ENCODE measurements at places on chromosomes 2 and 18.

GRCh38 chr2:29159125-29159524 is 43.9 kb downstream of the CLIP4 start:
- DNase-seq = no peak

GRCh38 chr2:61536180-61536571 is 2.0 kb downstream of the XPO1 start:
- no peak for DNase-seq

DNA sequence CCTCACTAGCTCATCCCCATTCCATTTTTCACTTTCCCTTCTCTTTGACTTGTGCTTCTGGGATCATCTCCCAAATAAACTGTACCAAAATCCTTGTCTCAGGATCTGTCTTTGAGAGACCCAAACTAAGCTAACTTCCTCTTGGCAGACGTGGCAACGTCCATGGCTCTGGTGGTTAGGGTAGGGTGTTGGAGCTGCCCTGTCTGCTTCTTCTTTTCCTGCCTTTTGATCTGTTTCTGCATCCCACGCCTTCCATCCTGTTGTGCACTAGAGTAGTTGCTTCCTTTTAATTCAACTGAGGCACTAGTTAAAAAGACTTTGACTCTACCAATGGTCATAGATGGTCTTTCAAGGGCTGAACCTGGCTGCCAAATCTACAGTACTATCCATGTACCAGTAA is 5.5 kb upstream of the MAP4K4 start:
- DNase-seq = no peak

DNA sequence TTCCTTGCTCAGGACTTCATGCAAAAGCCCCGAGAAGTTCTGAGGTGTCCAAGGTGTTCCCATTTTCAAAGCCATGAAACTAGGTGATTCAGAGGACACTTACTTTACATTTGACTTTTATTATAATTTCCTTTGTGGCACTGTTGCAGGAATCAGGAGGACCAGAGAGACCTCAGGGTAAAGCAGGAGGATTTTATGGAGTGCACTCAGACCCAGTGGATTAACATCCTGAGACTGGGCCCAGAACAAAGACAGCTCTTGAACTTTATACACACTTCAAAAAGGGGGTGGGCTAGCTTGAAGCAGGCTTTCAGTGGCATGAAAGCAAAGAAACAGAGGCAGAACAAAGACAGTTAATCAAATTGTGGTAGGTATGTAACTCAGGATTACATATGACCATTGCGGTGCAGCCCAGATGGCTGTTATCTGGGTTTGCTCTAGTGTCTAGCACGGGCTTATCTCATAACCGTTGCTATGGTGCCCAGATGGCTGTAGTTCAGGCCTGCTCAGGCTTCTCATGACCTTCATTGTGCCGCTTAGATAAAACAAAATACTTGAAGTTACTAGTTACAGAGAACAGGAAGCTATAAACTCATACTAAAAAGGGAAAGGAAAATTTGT is 39.4 kb downstream of the TMEM182 start:
- no peak for DNase-seq

DNA sequence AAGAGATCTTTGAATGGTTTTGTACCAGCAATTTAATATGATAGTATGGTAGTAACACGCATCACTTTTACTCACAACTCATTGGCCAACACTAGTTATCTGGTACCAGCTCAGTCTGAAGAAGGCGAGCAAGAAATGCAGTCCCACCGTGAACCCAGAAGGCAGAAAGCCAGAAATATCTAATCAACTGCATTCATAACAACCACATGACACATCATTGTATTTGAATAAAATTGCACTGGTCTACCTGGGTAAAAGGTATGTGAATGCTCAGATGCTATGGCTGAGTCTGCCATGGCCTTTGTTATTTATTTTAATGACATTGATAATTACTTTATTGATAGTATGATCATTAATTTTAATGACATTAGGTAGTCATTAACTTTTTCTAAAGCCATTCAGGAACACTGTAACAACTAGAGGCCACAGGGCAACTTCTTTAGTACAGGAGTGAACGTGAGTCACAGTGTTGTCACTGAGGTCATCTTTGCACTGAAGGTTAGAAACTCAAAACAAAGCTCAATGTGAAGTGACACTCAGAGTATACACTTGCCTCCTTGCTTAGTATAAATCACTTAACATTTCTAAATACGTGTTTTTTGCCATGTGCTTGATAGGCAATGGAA is 475.6 kb upstream of the TNP1 start:
- DNase-seq = no peak

- DNase-seq = no peak
Measured at GRCh38 chr2:47569658-47570475, 166.9 kb downstream of the MSH2 start.

DNA sequence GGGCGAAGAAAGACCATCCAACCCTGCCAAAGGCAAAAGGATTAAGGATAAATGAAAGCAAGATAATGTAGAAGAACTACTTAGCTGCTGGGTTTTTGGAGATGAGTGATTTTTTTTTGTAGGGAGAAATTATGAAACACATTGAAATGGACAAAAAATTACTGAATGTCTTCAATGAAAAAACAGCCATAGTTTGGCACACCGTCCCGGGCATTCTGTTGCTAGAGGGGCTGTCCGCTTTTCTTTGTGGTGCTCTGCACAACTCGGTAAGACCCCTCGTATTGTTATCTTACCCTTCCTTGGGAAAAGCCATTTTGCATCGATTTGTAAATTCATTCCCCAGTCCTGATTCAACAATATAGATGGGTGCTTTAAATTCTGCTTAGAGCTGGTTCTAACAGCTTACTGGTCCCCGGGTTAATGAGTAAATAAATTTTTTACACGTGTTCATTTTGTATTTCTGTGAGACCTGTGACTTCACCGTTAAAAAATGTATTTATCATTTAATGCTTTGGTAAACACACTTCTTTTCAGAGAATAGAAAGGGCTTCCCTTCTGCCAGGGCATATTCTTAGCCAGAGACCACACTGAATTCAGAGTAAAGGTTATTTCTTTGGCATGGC is 912 bp upstream of the LAPTM4A start:
- DNase-seq = no peak

GRCh38 chr2:6986301-6986911 is 69.2 kb downstream of the RNF144A start:
- no peak for DNase-seq

GRCh38 chr2:85156153-85156552 is 23.0 kb downstream of the TCF7L1 start:
- no peak for DNase-seq

- no peak for DNase-seq
Measured at GRCh38 chr2:174607989-174608865, 10.6 kb upstream of the WIPF1 start.

GRCh38 chr2:43239981-43240765 is 13.8 kb upstream of the ZFP36L2 start:
- DNase-seq = no peak

- no peak for DNase-seq
Measured at GRCh38 chr2:72963423-72964145, 46.3 kb downstream of the EMX1 start.

DNA sequence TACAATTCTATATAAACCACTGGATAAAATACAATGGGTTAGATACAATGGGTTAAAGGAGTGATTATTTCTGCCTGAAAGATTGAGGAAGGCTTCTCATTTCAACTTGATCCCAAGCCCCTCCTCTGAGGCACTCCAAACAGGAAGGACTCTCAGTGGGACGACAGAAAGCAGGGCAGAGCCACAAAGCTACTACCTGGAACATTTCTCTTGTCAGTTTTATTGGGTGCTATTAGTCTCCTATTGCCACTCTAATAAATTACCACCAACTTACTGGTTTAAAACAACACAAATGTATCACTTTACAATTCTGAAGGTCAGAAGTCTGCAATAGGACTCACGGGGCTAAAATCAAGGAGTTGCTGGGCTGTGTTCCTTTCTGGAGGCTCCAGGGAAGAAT is 146.7 kb downstream of the MREG start:
- no peak for DNase-seq

GRCh38 chr2:72846171-72847095 is 20.6 kb upstream of the EXOC6B start:
- DNase-seq = no peak

DNA sequence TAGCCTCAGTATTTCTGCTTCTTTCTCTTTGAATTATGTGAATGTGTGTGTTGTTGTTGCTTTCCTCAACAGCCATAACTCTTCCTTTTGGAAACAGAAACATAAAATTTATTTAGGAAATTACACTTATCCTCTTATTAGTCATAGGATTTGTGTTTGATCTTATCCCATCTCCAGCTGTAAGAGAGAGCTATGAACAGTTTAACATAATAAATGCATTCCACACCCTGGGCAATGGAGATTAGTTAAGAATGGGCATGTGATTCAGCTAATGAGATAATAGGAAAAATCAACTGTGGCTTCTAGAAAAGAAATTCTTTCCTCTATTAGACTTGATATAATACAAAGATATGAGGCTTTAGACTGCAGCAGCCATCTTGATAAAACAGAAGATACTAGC is 55.0 kb downstream of the SCN7A start:
- DNase-seq = no peak

- DNase-seq = no peak
Measured at GRCh38 chr2:175690113-175690837, 311.8 kb downstream of the LNPK start.

- DNase-seq = no peak
Measured at GRCh38 chr18:23779696-23780303, 90.5 kb downstream of the LAMA3 start.

- DNase-seq = no peak
Measured at GRCh38 chr2:127917916-127918315, 32.2 kb upstream of the AMMECR1L start.

DNA sequence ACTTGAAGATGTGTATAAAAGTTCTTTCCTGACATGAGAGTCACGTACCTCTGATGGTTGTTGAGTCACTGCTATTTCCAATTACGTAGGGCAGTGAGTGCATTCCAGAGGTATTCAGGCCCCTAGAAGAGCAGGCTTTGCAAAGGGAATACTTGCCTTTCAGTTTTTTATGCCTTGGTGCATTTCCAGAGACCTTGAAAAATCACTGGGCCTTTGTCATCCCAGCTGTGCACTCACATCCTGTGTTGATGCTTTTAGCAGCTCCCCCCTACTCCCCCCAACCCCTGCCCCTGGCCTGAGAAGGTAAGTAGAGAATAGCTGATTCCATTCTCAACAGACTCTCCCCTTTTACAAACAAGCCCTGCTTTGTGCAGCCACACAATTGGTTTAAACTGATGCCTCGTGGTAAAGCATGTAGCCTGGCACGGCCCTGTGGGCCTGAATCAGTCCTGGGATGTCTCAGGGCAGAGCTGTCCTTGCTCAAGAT is 174.2 kb downstream of the PRPF40A start:
- no peak for DNase-seq

DNA sequence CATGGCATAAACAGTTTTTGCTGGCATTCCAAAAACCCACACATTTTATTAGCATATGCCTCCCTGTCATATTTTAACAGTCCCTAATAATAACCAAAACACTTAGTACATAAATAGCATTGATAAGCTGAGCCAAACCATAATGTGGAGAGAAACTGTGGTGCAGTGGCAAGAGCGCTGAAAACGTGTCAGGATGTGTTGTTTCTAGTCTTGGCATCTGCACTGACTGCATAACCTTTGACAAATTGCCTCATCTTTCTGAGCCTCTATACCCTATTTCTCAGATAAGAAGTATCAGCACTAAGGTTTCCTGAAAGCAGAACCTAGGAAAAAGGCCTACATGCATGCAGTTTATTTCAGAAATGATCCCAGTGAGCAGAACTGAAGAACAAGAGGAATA is 41.4 kb downstream of the RAD51AP2 start:
- no peak for DNase-seq

- DNase-seq = no peak
Measured at GRCh38 chr2:240893363-240893844, 2.6 kb downstream of the MAB21L4 start.

GRCh38 chr2:65789923-65790675 is 357.7 kb upstream of the SPRED2 start:
- DNase-seq = no peak

- no peak for DNase-seq
Measured at GRCh38 chr2:196515051-196515450, 124.5 kb upstream of the CCDC150 start.

- no peak for DNase-seq
Measured at GRCh38 chr2:27581417-27582128, 1.3 kb upstream of the ZNF512 start.

- no peak for DNase-seq
Measured at GRCh38 chr2:85497944-85498630, 40.9 kb upstream of the MAT2A start.

- no peak for DNase-seq
Measured at GRCh38 chr2:57575700-57576268, 470.8 kb upstream of the VRK2 start.

DNA sequence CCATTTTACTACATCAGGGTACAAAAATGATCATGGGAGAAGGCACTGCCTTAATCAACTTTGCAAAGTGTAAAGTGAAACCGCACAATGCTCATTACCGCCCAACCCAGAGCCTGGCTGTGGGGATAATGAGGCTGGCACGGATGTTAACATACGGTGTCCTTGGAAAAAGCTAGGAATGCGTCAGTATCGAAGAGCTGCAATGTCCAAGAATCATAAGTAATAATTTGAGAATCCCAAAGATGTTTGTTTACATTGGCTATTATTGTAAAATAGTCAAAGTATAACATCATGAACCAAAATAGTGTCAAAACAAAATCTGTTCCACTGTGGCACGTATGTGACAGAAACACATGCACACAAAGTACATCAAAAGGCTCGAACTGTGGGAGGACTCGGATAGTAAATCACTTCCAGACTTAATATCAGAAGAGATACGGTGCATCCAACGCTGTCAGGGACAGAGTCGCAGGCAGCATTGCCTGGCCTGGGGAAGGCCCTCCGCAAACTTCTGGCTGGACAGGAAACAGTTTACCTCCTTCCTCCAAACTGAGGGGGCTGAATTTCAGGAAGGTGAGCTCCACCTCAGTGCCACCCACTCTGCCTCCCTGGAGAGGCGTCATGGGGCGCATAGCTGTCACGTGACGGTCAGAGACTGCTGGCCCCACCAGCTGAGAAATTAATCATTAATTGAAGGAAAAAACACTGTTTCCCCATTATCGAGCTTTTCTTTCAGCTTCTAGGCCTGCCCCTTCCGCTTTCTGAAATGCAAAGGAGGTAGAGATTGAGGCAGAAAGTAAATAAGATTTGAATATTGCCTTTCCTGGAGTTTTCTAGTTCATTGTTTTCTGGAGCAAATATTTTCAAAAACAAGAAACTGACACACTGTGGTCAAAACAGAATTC is 1.8 kb upstream of the ID2 start:
- no peak for DNase-seq

DNA sequence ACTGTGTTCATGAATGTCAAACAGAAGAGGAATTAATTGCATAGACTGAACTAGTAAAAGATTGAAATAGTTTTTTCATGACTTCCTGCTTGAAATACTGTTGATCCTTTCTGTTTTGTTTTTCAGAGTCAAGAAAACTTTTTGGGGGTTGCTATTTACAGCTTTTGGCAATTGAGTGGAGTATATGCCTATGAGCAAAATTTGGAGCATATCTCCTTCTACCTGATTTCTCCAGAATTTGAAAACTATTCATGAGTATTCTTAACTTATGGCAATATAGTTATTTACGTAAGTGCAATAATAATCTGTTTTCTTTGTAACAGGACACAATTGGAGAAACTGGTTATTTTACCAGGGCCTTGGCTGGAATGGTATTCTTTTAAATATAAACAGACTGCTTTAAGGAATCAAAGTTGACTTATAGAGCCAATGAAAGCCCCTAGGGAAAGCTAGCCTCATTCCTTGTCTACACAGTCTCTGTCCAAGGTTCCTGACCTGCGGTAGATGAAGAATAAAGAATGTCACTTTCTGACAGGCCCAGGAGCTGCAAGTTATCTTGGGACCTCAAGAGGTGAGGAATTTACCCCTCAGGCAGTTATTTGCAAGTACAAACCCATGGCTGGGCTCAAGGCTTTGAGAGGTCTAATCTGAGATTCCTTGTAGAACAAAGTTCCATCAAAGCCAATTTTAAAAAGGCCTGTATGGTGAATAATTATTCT is 193.5 kb upstream of the NDUFV2 start:
- DNase-seq = no peak

Measured in CD8-positive, alpha-beta memory T cell (primary cell).